ENCODE measurements at places on chromosomes 7 and 10. TPM values are rescaled to one million over a fixed set of nuclear protein-coding genes. Genes with fewer than 3 reads are reported as not detected.

The HKDC1 gene
- 0.67 TPM for total RNA-seq

The STEAP4 gene
- 0.33 TPM for total RNA-seq

The MALRD1 gene
- total RNA-seq: 0.48 TPM

The SEMA4G gene
- total RNA-seq: 6.0 TPM

DNA sequence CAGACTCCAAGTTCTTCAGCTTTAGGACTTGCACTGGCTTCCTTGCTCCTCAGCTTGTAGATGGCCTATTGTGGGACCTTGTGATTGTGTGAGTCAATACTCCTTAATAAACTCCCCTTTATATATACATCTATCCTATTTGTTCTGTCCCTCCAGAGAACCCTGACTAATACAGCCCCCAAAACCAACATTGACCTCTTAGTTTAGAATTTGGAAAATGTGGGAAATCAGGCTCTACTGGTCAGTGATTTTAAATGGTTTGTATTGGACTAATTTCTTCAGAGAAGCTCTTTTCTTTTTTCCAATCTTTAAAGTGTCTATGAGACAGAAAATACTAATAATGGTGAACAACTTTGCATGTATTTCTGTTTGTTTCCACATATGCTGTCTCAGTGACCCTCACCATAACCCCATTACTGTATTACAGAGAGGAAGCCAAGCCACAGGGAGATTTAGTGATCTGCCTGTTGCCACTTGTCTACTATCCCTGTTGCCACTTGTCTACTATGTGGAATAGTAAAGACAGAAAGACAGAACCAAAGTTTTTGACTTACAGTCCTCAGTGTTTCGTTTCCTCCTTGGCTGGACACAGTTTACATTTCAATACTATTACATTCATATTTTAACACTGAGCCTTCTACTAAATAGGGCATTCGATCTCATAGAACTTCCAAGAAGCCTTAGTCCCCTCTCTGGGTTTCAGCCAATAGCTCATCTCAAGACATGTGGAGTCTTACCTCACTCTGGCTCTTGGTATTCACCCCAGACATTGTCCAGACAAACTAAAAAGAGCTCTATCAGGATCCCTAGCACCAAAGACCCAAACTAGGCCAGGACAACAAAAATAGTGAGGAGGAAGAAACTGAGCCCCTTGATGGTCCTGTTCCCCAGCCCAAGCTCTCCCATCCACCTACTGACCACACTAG is 121.0 kb downstream of the AKR1D1 start:
- DNase-seq: no peak

DNA sequence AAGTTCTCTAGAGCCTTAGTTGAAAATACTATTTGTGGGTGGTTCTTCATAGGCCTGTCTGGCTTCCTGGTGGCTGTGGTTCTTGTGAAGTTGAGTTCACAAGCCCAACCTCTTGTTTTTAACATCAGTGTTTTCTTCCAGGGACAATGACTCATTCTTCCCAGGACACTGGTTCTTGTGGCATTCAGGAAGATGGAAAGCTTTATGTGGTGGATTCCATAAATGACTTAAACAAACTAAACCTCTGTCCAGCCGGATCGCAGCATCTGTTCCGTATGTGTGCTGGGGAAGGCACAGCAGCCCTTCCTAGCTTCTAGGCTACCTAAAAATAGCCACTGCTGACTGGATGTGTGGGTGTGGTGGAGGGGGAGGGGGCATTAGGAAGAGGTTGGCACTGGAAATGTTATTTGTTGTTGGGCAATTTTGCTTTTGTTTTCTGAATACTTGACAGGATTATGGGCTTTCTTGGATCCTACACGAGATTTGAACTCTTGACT is 3.9 kb downstream of the LSMEM1 start:
- DNase-seq: peak; percentile 26

DNA sequence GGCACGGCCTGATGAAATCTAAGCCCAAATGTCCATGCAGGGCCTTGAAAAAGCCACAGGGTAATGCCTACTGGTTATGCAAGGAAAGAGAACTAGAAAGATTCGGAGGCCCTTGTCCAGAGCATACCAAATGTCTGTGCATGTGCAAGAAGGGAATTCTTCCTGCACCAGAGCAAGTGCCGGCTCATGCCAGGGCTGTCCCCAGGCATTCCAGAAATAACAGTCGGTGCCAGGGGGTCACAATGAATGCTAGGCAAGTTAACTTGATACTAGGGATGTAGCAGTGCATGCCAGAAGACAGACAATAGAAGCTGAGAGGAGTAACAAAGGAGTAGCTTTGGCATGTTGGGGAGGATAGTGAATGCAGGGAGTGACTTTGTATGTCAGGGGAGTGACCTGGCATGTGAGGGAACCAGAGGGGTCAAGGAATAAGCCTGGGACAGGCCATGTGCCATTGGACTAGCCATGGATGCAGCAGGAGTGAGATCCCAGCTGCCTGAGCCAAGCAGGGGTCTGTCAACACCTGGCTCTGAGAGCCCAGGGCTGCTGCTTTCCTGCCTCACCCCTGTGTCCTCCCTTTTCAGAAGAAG is 119.5 kb upstream of the UNC5B start:
- DNase-seq: no peak

DNA sequence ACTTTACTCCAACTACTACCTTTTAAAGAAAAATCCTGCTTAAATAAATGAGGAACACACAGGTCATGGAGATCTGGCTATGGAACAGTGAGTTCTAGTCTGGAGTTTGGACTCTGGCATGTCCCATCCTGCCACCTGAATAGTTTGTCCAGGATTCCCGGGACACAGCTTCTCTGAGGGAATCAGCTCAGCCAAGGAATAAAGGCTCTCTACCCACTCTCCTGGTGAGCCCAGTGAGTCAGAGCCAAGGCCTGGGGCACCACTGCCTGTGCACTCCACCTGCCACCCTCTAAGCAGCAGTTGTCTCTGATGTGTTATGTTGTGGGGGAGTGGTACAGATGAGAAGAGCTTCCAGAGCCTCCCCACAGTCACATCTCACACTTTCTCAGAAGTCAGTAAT is 113.5 kb downstream of the HTR5A start:
- DNase-seq: no peak

- DNase-seq: no peak
Measured at GRCh38 chr7:16278167-16278787, 143.1 kb downstream of the CRPPA start.

GRCh38 chr7:84091318-84091717 is 103.3 kb downstream of the SEMA3A start:
- DNase-seq: no peak

- DNase-seq: no peak
Measured at GRCh38 chr10:121722665-121723064, 124.4 kb upstream of the FGFR2 start.
